IMR-90 (cell line): ENCODE measurements at places on chromosomes 16 and 17.

DNA sequence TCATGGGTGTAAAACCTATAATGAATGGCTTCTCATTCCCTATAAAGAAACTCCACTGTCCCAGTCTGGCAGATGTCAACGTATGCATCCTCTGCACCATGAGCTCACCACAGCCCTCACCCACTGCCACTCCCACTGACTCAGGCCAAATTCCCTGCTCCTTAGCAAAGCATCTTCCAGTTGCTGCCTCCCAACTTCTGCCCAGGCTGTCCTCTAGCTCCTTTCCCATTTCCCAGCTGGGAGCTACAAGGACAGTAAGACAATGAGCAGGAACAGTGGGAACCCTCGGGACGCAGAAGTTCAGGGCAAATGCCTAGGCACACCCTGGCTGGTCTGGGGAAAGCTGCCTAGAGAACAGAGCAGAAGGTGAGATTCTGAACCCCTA, 9.1 kb upstream of the THAP11 start:
- peak; percentile 80 for DNase-seq

GRCh38 chr16:76276745-76277438, at the start of gene CNTNAP4:
Gene CNTNAP4 (plus strand): TSS chr16:76277401. CDS start chr16:76277663, 262 bp downstream.
- DNase-seq: no peak

DNA sequence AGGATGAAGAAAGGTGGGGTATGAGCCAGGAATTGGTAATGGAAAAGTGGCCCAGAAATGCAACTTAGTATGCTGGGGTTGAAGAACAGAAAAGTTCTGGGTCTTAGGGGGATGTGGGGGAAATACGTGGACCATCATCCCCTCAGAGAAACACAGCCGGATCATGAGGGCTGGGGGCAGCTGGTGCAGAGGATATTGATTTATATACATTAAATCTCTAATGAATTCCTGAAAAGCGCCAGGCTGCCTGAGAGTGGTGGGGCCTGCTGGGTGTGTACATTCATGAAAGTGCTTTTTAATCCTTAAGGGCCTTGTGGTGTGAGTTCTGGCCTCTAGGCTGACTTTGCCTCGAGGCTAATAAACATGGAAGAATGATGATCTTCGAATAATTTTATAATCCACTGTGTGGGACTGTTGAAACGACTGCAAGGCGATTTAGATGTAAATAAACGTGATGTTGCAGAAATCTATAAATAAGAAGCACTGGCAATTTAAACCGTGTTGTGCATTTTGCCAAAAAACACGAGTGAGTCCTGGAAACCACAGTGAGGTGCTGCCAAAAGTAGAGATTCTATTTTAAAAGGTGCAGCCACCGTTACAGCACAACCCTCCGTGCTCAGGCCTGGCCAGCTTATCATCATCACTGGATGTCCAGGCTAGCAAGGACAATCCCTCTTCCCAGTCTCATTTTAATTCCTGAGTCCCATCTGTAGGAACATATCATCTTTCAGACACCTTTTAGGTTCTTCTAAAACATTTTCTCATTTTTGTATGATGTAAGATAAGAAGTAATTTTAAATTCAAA, 32.1 kb downstream of the PRKAR1A start:
- no peak for DNase-seq

- DNase-seq: peak; percentile 59
Observed at GRCh38 chr16:77961814-77962213, 60.5 kb upstream of the CLEC3A start.

DNA sequence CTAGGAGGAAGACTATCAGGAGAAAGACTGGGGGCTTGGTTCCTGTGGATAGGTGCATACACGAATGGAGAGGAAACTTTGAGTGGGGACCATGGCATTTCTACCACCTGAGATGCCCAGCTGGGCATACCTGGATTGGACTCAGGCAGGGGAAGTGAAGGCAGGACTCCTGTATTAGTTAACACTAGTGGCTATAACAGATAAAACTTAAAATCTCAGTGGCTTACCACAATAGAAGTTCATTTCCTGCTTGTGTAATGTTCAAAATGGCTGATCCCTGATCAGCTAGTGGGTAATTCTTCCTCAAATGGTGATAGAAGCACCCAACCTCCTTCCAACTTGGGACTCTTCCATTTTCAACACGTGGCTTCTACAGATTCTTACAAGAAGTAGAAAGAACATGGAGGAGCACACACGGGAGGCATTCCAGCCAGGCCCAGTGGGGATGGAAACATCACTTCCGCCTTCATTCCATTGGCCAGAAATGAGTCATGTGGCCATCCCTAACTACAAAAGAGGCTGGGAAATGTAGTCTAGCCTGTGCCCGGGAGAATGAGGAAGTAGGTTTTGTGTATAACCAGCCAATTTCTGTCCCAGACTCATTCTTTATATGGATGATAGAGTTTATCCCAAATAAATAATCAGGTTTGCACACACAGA, 112.1 kb downstream of the UTP18 start:
- DNase-seq: peak; percentile 73

DNA sequence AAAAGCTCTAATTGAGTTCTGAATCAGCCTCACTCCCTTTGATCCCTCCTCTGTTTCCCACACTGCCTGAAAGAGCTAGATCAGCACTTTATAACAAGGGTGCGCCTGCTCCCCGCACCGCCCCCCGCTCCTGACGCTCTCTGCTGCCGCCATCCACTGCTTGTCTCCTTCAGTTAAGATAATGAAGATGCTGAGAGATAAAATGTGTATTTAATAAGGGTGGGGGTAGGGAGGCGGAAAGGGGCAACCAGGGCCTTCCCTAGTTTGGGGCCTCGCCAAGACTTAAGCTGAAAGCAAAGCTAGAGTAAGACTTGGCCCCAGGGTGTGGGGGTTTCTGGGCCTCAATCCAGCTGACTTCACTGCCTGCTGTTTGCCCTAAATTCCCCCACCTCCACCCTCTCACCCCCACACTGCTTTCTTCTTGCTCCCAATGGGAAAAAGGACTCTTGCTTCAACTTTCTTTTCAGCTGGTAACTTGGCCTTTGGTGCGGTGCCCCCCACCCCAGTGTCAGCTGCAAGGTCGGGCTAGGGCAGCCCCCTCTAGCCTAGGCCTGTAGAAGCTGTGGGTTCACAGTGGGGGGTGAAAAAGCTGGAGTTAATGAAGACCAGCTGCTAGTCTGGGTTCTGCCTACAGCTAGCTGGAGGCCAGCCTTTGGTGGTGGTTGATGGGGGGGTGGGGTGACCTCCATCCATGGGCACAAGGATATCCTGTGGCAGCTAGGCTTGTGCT, 1.8 kb upstream of the RARA start:
- no peak for DNase-seq

DNA sequence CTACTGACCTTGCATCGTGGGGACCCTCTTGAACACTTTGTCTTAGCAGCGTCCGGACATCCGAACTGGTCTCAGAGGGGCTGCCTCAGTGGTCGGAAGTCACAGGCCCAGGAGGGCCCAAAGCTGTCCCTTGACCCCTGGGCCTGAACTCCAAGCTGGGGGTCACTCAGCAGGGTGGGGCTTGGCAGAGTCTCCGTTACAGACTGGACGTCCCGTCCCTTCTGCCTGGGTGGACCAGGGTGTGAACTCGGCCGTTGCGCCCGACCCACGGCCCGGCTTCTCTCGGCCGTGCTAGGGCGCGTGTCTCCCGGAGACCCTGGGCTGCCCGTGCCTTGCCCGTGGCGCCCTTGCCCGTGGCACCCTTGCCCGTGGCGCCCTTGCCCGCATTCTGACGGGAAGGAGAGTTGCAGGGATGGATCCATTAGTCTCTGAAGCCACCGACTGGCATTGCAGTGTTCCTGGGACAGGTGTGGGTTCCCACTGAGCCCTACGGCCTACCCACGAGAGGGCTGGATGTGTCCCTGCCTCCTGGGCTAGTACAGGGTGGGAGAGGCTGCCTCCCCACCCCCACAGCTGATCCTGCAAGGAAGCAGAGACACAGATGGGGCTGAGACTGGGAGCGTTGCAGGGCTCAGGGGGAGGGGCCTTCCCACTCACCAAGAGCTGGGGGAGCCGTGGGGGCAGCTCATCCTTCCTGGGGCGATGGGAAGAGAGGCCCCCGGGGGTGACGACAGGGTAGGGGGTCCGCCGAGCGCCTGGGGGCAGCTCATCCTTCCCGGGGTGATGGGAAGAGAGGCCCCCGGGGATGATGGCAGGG, 4.9 kb downstream of the CACNA1H start:
- no peak for DNase-seq

- no peak for DNase-seq
Observed at GRCh38 chr16:62050793-62051192, 14.6 kb upstream of the CDH8 start.

DNA sequence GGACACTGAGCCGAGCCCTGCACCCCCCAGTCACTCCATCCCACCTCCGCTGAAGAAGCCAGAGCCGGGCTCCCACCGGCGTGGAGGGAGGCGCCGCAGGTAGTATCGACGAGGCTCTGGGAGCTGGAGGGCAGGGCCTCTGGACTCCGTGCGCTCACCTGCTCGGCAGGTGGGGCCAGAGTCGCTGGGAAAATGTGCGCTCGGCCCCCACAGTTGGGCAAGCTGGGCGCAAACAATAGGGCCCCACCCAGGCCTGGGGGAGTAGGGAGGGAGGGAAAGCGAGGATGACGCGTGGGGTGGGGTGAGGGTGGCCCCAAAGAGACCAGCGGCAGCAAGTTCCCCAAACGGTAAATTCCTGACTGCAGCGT, 668 bp downstream of the JUP start:
- DNase-seq: no peak

GRCh38 chr17:14748036-14748710, 447.3 kb downstream of the HS3ST3B1 start:
- no peak for DNase-seq

- DNase-seq: peak; percentile 64
Observed at GRCh38 chr17:77471984-77472461, 331.3 kb downstream of the SEC14L1 start.

- peak; percentile 94 for DNase-seq
Observed at GRCh38 chr17:6591599-6592158, 35.3 kb upstream of the PITPNM3 start.

- peak; percentile 25 for DNase-seq
Observed at GRCh38 chr17:13600475-13601321, 1.0 kb downstream of the HS3ST3A1 start.

GRCh38 chr16:84597528-84597896, 20.4 kb downstream of the COTL1 start:
- DNase-seq: no peak

DNA sequence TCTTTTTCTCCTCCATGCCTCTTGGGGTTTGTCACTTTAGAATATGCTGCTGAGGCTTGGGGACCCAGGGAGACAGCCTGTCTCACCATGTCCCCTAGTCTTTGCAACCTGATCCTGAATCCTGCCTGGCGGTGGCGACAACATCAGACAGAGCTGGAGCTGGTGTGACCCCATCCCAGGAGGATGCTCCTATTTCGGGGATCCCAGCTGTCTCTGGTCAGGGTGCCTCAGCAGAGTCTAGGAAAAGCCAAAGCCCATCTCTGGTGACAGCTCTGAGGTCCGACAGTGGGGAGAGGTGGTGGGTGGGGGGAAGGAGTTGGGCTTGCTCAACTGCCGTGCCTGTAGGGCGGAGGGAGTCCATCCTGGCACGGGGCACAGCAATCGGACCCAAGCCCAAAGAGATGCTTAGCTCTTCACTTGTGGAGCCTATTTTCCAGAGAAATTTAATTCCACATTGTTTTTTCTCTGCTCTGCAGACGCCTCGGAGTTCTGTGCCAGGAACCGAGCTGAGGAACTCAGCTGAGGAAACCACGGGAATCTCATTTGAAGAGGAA, 10.3 kb upstream of the TNS4 start:
- no peak for DNase-seq

GRCh38 chr16:88415713-88416323, 33.1 kb downstream of the ZNF469 start:
- DNase-seq: no peak

DNA sequence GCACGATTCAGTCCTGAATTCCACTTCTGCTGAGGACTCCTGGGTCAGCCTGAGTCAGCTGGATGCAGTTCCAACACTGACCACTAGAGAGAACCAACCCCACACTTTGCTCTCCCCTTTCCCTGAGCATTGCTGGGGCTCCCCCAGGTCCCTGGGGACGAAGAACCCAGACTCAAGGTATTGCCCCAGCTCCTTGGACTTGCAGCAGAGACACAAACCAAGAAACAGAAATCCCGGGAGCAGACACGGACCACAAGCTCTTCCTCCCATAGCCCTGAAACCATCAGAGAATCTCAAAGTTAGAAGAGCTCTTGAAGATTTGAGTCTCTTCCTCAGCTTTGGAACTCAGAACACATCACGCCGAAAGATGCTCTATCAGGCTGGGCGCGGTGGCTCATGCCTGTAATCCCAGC, 678 bp upstream of the GH1 start:
- peak; percentile 51 for DNase-seq

DNA sequence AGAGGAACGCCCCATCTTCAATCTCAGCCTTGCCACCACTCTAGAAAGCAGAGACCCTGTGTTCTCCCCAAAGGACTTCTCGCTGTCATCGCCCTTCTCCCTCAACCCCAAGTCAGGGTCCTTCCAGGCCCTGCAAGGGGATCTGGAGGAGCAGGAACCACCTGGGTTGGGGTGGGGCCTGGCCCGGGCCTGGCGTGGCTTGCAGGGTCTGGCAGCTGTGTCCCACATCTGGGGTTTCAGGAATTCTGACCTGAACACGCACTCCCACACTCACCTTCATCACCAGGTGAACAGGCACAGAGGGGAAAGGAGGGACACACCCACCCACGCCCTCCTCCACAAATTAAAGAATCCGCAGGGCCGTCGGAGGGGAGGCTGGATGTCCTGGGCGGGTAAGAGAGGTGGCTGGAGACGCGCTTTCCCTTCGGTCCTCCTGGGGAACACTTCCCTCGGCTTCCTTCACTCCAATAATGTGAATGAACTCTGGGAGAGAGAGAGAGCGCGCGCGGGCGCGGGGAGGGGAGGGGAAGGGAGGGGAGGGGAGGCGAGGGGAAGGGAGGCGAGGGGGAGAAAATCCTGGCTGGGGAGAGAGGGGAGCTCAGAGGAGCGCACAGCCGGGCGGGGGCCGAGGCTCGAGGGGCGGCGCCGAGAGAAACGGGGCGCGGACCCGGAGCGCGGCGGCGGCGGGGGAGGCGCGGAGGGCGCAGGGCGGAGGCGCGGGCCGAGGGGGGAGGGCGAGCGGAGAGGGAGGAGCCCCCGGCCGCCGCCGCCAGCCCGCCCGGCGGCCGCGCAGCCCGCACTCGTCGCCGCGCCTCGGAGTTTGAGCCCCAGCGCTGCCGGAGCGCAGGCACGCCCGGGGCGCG, at the start of gene CACNG4:
Gene CACNG4, plus strand, starts transcription at position 799 of the 863 bp plus-strand sequence. CDS start 205 bp downstream, outside the sequence.
- DNase-seq: no peak

- no peak for DNase-seq
Observed at GRCh38 chr17:31532081-31532480, 140.6 kb downstream of the RAB11FIP4 start.

- no peak for DNase-seq
Observed at GRCh38 chr17:10162096-10162495, 36.3 kb downstream of the GAS7 start.

- DNase-seq: no peak
Observed at GRCh38 chr17:38861399-38861843, 7.9 kb upstream of the RPL23 start.

GRCh38 chr17:8701221-8701620, 43.4 kb downstream of the CCDC42 start:
- no peak for DNase-seq
